Astrocyte (in vitro differentiated cells and primary cell): ENCODE measurements at places on chromosomes 6 and 20.

DNA sequence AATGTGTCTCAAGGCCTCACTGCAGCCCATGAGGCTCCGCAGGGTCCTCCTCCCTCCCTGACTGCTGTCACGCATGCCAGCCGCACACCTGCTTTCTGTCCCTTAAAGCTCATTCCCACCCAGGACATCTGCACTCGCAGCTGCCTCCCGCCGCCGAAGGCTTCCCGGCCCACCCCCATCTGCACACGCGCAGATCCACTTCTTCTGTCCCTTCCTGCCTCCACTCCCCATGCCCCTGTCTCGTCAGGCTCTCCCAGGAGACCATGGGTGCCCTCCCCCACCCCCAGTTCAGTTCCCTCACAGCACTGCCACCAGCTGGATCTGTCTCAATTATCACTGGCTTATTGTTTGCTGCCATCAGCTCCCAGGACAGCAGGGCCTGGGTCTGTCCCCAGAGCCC is 63.0 kb downstream of the RIPOR3 start:
- DNase-seq, result no peak

DNA sequence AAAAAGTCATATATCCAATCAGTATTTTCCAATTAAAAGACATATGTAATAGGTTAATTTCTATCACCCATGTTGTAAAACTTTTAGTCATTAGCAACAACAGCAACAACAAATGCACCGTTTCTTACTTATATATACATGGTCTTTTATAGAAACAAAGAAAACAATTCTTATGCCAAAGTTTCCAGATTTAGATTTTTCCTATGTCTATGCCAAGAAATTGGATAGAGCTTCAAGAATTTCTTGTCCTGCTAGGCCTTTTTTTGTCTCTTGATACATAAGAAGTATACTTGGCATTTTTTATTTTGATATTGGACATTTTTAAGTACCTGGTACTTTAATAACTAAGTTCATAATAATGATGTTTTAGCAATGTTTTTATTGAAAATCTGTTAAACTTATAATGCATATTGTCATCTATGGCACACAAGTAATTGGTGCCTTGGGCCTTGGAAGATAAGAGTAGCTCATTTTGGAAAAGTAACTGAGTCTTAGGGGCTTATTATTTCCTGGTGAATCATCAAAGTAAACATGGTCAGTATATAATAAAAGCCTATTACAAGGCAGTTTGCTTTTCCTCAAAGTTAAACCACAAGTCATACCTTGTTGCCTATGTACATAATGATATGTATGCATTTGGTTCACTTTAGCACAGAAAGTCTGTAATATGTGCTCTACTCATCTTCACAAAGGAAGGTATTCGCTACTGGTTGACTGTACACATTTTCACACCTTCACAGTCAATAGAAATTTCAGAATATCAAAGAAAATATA is 10.1 kb upstream of the FRK start:
- DNase-seq, result no peak

DNA sequence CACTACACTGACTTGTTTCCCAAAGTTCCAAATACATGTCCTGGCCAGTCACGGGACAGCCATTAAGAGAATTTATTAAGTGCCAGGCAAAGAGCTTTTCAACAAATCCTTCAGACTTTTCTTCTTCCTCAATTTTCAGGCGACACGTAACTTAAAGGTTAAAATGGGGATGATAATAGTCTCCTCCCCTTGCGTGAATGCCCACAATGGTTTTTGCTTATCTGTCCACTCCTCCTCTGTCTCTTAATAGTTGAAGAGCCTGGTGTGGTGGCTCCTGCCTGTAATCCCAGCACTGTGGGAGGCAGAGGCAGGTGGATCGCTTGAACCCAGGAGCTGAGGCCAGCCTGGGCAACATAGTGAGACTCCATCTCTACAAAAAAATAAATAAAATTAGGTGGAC is 11.4 kb upstream of the PARD6B start:
- DNase-seq, result no peak

GRCh38 chr20:24350923-24351368 is 118.5 kb upstream of the SYNDIG1 start:
- DNase-seq, result peak; percentile 5

GRCh38 chr6:13431861-13432465 is 55.4 kb downstream of the GFOD1 start:
- DNase-seq, result peak; percentile 50

DNA sequence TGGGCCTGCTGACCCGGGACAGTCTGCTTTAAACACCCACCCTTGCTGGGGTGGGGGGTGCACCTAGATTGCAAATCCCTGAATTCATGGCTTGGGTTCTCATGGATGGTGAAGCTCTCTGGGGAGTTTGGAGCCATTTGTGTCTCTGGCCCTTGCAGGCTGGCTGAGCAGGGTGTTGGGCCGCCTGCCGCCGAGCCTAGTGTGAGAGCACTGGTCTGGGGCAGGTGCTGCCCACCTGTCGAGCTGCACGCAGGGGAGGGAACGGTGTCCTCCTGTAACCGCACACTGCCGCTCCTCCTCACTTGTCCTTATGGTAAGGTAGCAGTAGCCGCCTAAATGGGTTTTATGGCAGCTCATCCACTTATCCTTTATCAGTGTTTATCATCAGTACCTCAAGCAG is 143.9 kb downstream of the DTNBP1 start:
- DNase-seq, result no peak

DNA sequence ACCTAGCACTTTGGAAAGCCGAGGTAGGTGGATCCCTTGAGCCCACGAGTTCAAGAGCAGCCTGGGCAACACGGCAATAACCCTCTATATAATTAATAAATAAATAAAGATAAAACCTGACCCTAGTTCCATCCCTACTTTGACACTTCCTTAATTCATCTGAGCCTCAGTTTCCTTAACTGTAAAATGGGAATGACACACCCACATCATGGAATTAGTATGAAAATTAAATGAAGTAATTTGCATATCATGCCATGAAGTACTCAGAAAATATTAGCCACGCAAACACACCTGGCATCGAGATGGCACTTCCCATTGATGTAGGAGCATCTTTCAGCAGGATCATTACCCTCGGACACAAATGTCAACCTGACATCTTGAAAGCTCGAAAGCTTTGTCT is 19.1 kb downstream of the ZMYND8 start:
- DNase-seq, result no peak

GRCh38 chr20:45981261-45981660 is 9.3 kb upstream of the ZNF335 start:
- DNase-seq, result no peak

GRCh38 chr6:137341681-137342195 is 122.6 kb upstream of the IFNGR1 start:
- DNase-seq, result no peak

DNA sequence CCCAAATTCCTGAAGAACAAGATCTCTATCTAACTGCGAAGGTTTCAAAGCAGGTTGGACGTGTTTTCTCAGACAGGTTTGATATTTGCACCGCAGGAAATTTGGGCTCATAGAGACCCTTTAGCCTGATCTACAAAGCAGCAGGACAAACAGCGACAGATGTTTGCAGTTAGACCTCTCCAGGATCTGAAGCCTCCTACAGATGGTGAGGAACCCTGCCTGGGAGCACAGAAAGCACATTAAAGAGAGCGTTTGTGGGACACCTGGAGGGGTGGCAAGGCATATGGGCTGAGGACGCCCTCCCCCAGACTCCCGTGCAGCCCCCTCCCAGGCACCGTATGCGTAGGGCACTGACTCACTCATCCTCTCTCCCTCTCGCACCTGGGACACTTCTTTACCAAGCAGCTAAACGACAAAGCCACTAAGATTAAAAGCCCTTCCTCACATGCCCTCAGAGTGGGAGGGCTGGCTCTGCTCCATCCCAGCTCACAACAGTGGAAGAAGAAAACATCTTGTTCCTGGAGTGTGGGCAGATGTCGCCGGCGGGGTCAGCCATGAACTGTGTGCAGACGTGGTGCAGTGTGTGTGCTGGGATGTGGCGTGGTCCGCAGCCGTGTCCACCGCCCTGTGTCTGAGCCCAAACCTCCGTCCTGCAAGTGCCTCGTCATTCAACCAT is 249.7 kb upstream of the AFDN start:
- DNase-seq, result no peak

DNA sequence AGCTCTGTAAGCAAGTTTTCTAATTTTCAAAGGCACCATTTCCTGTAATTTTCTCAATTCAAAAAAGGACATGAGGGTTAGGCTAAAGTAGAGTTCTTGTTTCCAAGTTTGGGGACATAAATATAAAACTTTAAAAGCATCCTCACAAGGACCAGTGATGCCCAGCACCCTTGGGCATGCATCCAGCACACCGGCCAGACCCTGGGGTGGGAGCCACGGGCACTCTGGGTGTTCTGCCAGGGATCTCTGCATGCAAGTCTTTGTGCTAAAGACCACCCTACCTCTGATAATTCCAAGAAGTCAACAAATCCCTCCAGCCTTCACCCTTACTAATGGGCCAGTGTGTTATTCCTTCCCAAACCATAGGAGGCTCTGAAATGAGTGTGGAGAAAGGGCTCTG is 46.5 kb downstream of the PLCG1 start:
- no peak for DNase-seq

- DNase-seq, result peak; percentile 97
Observed at GRCh38 chr6:134436281-134436815, 118.4 kb upstream of the SGK1 start.

- DNase-seq, result peak; percentile 92
Observed at GRCh38 chr6:163897030-163897429, 482.5 kb downstream of the QKI start.

GRCh38 chr6:147417954-147418353 is 90.5 kb upstream of the SAMD5 start:
- DNase-seq, result no peak

DNA sequence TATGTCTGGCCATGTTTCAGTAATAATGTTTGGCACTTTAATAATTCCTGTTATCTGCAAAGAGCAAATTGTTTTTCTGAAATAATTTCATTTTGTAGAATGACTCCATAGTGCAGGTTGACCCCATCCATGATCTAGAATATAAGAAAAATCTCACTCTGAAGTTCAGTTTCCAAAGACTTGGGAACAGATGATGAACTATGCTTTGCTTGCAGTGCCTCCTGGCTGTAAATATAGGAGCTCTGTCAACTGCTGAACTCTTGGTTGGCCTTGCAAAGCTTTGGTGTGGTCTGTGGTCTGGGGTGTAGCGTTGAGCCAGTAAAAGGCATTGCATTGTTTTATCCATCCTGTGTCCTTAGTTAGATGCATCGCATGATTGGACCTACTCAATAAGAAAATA is 104.0 kb downstream of the PLCB4 start:
- peak; percentile 35 for DNase-seq

DNA sequence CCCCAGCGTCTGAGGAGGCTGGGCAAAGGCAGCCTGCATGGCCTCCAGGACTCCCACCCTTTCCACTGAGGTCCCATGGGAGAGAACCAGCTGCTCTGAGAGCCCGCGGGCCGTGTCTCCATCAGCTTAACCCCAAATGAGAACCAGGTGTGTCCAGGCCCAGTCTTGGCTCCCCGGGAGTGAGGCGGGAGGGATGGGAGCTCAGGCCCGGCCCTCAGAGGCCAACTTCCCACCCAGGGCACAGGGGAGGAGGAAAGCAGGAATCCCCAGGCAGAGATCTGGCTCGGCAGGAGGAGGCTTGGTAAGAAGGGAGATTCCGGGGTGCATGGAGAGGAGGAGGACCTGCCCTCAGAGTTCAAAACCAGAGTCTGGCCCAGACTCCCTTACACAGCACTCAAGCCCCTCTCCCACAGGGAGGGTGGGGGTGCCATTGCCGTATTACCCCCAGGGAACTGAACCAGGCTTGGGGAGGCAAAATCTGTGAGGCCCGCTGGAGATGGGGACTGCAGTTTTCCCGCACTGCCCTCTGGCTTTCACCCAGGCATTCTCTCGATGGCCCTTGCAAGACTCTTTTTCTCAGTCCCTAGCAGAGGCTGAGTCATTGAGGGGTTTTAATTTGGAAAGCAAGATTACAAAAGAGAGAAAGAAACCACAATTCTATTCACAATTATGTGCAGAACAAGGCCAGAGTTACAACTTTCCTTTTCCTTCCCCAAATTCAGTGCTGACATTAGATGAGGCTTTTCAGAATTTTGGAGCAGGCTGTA is 17.1 kb downstream of the FOXF2 start:
- peak; percentile 25 for DNase-seq

GRCh38 chr6:134510142-134510541 is 192.2 kb upstream of the SGK1 start:
- DNase-seq, result peak; percentile 55

GRCh38 chr6:38110481-38110971 is 291.0 kb downstream of the ZFAND3 start:
- peak; percentile 26 for DNase-seq

- DNase-seq, result peak; percentile 97
Observed at GRCh38 chr6:54053881-54054391, 57.3 kb upstream of the MLIP start.

- DNase-seq, result no peak
Observed at GRCh38 chr20:15342991-15343523, 1005.6 kb upstream of the FLRT3 start.
